ENCODE measurements at places on chromosomes 12 and 14. TPM values are rescaled to one million over a fixed set of nuclear protein-coding genes. Genes with fewer than 3 reads are reported as not detected.
A peak's percentile ranks its signal among the peaks of the same experiment; 100 is the strongest.

Gene TTC9
- total RNA-seq, result 3.5 TPM

- no peaks in the 10 kb centered on the region for H3K27me3 ChIP-seq
- no peak for DNase-seq
- no peak overlapping the region for H3K27ac ChIP-seq
- no peaks in the 10 kb centered on the region for H3K36me3 ChIP-seq
- no peak overlapping the region for H3K4me3 ChIP-seq
- H3K4me1 ChIP-seq, result peaks cover 12% of the 10 kb centered on the region
These were observed 150.4 kb downstream of the CALM1 start for GRCh38 chr14:90547250-90547649.

GRCh38 chr12:75662511-75663159 lies 151.2 kb upstream of the KRR1 start:
- no peak overlapping the region for H3K27ac ChIP-seq
- DNase-seq, result no peak
- H3K36me3 ChIP-seq, result no peaks in the 10 kb centered on the region
- H3K4me1 ChIP-seq, result peaks cover 11% of the 10 kb centered on the region

Gene IGF1
- not detected for total RNA-seq

Gene TC2N
- 3.8 TPM for total RNA-seq

- H3K27me3 ChIP-seq, result no peaks in the 10 kb centered on the region
- H3K4me1 ChIP-seq, result no peaks in the 10 kb centered on the region
- no peaks in the 10 kb centered on the region for H3K36me3 ChIP-seq
- no peak for DNase-seq
- no peak overlapping the region for H3K4me3 ChIP-seq
These were observed 101.9 kb downstream of the RIN3 start for GRCh38 chr14:92615451-92615850.

GRCh38 chr14:49314737-49315136 lies 271.4 kb downstream of the RPS29 start:
- H3K4me1 ChIP-seq, result no peaks in the 10 kb centered on the region
- H3K27ac ChIP-seq, result no peak overlapping the region
- DNase-seq, result no peak
- H3K4me3 ChIP-seq, result no peak overlapping the region

GRCh38 chr14:55482936-55483605 lies 42.7 kb upstream of the TBPL2 start:
- no peak for DNase-seq
- H3K27me3 ChIP-seq, result no peaks in the 10 kb centered on the region
- no peak overlapping the region for H3K27ac ChIP-seq
- no peaks in the 10 kb centered on the region for H3K4me1 ChIP-seq

GRCh38 chr12:46292754-46293402 lies 24.0 kb upstream of the SLC38A1 start:
- no peaks in the 10 kb centered on the region for H3K27me3 ChIP-seq
- H3K4me1 ChIP-seq, result no peaks in the 10 kb centered on the region
- H3K36me3 ChIP-seq, result no peaks in the 10 kb centered on the region
- H3K27ac ChIP-seq, result no peak overlapping the region

Gene SYCP3
- total RNA-seq, result 0.04 TPM

Gene MYO1H
- total RNA-seq, result not detected

- no peak for DNase-seq
- peaks cover 14% of the 10 kb centered on the region for H3K27me3 ChIP-seq
- H3K27ac ChIP-seq, result no peak overlapping the region
- peaks cover 35% of the 10 kb centered on the region for H3K4me1 ChIP-seq
These were observed 7.8 kb upstream of the ITGB7 start for GRCh38 chr12:53214687-53215455.

Gene CAPZA3
- not detected for total RNA-seq

Gene ACOT4
- total RNA-seq, result not detected

DNA sequence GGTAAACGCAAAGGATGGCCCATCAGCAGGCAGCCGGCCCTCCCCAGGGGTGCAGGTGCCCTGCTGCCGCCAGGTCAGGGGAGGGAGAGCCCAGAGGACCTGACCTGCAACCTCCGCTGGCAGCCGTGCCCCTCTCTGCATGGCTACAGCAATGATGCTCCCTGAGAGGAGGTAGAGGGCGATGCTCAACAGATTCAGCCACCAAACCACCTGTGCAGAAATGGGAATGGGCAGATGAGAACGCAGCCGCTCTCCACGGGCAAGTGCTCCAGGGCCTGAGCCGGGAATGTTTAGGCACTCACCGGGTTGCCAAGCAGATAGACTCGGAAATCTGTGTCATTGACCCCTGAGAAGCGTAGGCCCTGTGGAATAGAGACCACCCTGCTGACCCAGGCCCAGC lies 8.7 kb upstream of the NGB start:
- no peak overlapping the region for H3K4me3 ChIP-seq
- DNase-seq, result no peak
- no peaks in the 10 kb centered on the region for H3K36me3 ChIP-seq
- H3K27me3 ChIP-seq, result no peaks in the 10 kb centered on the region

Gene NGDN
- 51.1 TPM for total RNA-seq

DNA sequence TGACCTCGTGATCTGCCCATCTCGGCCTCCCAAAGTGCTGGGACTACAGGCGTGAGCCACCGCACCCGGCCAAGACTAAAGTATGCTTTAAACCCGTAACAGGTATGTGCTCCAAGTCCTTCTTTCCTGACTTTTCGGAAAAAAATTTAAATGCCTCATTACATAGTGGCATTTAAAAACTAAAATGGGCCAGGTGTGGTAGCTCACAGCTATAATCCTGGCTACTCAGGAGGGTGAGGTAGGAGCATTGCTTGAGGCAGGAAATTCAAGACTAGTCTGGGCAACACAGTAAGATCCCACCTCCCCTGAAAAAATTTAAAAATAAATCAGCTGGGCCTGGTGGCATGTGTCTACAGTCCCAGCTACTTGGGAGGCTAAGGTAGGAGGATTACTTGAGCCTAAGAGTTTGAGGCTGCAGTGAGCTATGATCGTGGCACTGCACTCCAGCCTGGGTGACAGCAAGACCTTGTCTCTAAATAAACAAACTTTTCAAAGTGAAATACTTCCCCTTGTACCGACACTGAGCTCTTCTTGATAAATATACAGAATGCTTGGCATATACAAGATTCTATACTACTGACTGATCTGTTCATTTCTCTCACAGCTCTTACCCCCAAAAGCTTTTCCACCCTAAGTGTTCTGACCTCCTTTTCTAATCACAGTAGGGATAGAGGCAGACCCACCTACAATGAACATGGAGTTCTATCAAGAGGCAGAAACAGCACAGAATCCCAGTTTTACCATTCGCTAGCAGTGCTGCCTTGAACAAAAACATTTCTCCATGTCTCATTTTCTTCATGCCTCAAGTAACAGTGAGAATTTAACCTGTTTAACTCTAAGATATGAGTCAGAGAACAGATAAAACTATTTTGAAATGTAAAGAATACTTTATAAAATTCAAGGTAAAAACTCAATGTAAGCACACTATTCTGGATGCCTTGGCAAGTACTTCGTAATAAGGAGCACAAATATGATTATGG lies 7.9 kb downstream of the PPP4R3A start:
- no peak overlapping the region for H3K4me3 ChIP-seq
- H3K27me3 ChIP-seq, result no peaks in the 10 kb centered on the region
- no peaks in the 10 kb centered on the region for H3K4me1 ChIP-seq
- no peak overlapping the region for H3K27ac ChIP-seq
- no peak for DNase-seq
- H3K36me3 ChIP-seq, result peaks cover 9% of the 10 kb centered on the region

Gene IKZF4
- total RNA-seq, result 2.1 TPM

Gene DAO
- total RNA-seq, result not detected

Gene PLXNC1
- total RNA-seq, result 13.4 TPM

Gene LUM
- 0.19 TPM for total RNA-seq

Gene MGST1
- total RNA-seq, result 238 TPM

DNA sequence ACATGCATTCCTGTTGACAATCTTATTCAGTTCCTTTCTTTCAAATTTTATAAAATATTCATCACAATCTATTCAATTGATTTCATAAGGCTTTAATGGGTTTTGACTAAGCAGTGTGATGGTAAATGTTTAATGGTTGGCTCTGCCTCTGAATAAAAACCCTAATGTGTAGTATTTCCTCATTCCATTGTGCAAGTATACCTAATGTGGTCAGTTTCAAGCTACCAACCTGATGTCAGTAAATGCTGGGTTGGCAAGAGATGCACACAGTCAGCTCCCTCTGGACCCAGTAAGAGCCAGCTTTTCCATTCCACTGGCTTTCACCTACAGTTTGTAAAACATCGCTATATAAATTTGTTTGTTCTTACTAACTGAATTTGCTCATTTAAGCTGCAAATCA lies 53.9 kb downstream of the METTL25 start:
- no peak overlapping the region for H3K4me3 ChIP-seq
- DNase-seq, result no peak
- H3K36me3 ChIP-seq, result no peaks in the 10 kb centered on the region
- no peak overlapping the region for H3K27ac ChIP-seq
- H3K27me3 ChIP-seq, result no peaks in the 10 kb centered on the region
- H3K4me1 ChIP-seq, result no peaks in the 10 kb centered on the region

GRCh38 chr12:117085318-117085947 lies 13.8 kb downstream of the TESC start:
- no peak for DNase-seq
- peaks cover 8% of the 10 kb centered on the region for H3K4me1 ChIP-seq
- no peak overlapping the region for H3K27ac ChIP-seq
- H3K27me3 ChIP-seq, result no peaks in the 10 kb centered on the region

DNA sequence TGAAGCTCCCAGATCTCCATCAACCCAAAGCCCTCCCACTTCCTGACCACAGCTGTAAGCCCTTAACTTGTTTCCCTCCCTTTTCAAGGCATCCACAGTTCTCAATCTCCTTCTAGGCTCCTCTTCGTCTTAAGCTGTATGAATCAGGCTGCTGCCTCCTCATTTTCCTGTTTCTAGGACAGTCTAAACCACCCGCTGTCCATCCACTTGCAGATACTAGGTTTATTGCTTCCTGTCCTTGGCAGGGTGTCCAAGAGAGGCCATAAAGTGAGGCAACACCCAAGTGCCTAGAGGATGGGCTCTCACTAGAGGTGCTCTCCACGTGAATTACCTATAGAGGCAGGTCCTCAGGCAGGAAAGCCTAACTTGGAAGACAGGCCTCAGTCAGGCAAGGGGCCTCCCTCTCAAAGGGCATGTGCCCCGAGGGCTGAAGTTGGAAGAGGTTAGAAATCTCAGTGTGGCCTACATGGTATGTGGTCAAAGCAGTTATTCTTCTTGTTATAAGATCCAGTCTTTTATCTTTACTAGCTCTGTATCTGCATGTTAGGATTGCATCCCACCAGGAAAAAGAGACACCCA lies 8.8 kb upstream of the TMEM106C start:
- no peaks in the 10 kb centered on the region for H3K36me3 ChIP-seq
- no peak overlapping the region for H3K27ac ChIP-seq
- no peak for DNase-seq

DNA sequence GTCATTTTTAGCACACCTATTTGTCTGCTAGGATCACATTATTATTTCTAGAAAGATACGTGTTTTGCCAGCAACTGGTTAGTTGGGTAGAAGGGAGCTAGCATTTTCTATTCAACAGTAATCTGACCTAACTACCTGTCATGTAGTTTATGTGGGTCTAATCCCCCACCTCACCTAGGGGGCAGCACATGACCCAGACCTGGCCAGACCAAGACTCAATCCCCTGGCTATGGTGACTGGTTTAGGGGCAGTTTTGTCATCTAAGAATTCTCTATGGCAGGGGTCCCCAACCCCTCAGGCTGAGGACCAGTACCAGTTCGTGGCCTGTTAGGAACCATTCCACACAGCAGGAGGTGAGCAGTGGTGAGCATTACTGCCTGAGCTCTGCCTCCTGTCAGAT lies 29.5 kb upstream of the EVL start:
- peaks cover 9% of the 10 kb centered on the region for H3K4me1 ChIP-seq
- DNase-seq, result no peak
- H3K36me3 ChIP-seq, result no peaks in the 10 kb centered on the region
- no peak overlapping the region for H3K27ac ChIP-seq
- no peak overlapping the region for H3K4me3 ChIP-seq

Gene LRRC10
- not detected for total RNA-seq

DNA sequence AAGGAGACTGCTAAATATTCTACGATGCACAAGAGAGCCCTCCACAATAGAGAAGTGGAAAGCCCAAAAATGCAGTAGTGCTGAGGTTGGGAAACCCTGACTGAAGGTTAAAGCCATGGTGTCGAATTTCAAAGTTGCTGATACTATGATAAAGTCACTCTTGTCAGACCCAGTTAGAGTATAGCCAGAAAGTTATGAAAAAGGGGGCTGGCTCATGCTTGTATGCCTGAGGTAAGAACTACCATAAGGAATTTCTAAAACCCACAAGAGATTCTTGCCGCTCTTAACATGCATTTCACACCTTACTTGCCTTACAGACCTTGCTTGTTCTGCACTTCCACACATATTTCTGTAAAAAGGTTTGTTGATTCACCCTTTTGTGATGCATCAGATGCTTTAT lies 184.6 kb downstream of the SLC6A15 start:
- no peaks in the 10 kb centered on the region for H3K27me3 ChIP-seq
- DNase-seq, result no peak
- no peaks in the 10 kb centered on the region for H3K36me3 ChIP-seq
- no peak overlapping the region for H3K27ac ChIP-seq

DNA sequence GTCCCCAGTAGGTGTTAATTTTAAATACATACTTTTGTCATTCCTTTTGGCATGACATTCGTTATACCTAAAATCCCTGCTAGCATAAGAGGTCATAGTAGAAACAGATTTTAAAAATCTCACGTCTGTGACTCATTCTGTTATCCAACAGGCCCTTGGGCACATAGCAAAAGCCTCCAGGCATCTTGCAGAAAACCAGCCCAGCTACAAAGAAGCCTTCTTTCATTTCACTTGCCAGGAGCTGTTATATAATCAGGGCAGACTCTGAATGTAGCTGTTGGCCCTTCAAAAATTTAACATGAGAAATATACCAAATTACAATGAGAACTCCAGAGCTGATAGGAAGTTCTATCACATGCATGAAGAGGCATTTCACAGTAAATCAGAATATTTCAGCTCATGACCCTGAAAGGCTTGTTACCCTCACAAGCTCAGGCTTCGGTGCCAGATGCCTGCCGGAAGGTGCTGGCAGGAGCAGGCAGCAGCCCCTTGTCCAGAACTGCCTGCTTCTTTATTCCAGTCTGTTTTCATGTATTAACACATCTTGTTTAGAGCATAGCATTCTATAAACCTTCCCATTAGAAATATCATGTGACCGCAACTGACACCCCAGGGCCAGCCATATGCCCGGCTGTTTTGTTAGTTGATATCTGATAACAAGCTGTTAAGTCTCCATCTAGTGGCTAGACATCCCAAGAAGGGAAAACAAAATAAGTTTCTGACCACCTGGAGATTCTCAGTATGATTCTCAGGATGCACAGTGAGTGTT lies 17.8 kb downstream of the E2F7 start:
- no peak overlapping the region for H3K27ac ChIP-seq
- no peaks in the 10 kb centered on the region for H3K27me3 ChIP-seq
- no peak for DNase-seq
- no peaks in the 10 kb centered on the region for H3K4me1 ChIP-seq
- peaks cover 11% of the 10 kb centered on the region for H3K36me3 ChIP-seq

GRCh38 chr12:75756771-75757170 lies 245.4 kb upstream of the KRR1 start:
- no peaks in the 10 kb centered on the region for H3K27me3 ChIP-seq
- H3K4me3 ChIP-seq, result no peak overlapping the region
- no peaks in the 10 kb centered on the region for H3K36me3 ChIP-seq
- H3K4me1 ChIP-seq, result no peaks in the 10 kb centered on the region
- H3K27ac ChIP-seq, result no peak overlapping the region

- H3K36me3 ChIP-seq, result no peaks in the 10 kb centered on the region
- peak; percentile 36 for DNase-seq
- H3K4me3 ChIP-seq, result no peak overlapping the region
These were observed 20.8 kb downstream of the SUSD6 start for GRCh38 chr14:69632164-69632563.

Gene MGP
- not detected for total RNA-seq

Data from neural progenitor cell (in vitro differentiated cells).